ENCODE measurements at places on chromosomes 3 and 15.
A peak's percentile ranks its signal among the peaks of the same experiment; 100 is the strongest.

- no peak for DNase-seq
Measured at GRCh38 chr3:33315826-33316225, 38.6 kb downstream of the FBXL2 start.

- no peak for DNase-seq
Measured at GRCh38 chr3:150876611-150877265, 28.5 kb downstream of the MINDY4B start.

DNA sequence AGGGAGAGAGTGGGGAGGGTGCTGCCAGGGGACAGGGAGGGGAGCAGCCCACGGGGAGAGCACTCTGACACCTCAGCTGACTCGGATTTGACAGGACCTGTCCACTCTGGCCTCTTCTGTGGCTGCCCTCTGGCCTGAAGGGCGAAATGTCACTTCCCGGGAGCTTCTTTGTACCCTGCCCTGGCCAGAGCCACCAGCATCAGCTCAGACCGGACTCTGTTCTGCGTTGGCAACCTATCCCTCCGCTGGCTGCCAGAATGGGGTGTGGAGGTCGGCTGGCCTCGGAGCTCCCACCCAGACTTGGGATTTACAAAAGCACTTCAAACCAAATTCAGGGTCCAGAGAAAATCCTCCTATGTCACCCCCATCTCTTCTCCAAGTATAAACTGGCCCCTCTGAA is 336.7 kb upstream of the FRG2C start:
- no peak for DNase-seq

- DNase-seq: no peak
Measured at GRCh38 chr15:89307791-89308190, 26.8 kb downstream of the POLG start.

- no peak for DNase-seq
Measured at GRCh38 chr3:149581248-149581647, 76.6 kb downstream of the WWTR1 start.

GRCh38 chr15:86855307-86856291 is 775.9 kb downstream of the AGBL1 start:
- no peak for DNase-seq

- DNase-seq: no peak
Measured at GRCh38 chr3:134516905-134517304, 31.0 kb downstream of the CEP63 start.

DNA sequence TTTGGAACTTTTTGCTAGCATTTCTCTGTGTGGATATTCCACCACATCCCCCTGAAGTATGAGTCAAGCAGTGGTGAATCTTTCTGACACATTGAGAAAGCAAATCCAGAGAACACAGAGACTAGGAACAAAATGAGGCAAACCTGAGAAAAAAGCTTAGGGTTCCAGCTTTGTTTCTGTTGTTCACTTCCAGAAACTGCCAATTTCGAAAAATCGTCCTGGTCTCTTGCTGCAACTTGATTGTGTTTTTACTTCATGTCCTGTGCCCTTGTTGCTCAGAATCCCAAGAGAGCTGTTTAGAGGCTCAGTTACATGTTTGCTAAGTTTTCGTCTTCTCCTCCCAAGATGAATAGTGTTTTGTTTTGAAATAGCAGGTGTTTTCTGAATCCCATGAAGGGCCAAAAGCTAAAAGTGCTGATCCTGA is 13.7 kb downstream of the MAP2K1 start:
- no peak for DNase-seq

- no peak for DNase-seq
Measured at GRCh38 chr15:94383706-94384105, 152.3 kb downstream of the MCTP2 start.

DNA sequence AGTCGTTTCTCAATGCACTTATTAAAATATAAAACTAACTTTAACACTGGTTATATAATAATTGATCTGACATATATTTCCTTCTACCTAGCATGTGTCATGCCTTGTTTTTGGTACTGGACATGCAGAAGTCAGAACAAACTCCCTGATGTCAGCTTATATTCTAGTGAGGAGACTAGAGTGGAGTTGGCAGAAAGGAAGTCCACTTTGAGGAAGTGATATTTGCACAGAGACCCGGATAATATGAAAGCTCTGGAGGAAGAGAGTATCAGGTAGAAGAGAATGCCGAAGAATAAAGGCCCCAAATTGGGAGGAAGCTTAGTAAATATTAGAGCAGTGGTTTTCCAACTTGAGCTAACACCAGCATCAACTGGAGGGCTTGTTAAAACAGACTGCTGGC is 24.6 kb upstream of the ZNF280D start:
- no peak for DNase-seq

DNA sequence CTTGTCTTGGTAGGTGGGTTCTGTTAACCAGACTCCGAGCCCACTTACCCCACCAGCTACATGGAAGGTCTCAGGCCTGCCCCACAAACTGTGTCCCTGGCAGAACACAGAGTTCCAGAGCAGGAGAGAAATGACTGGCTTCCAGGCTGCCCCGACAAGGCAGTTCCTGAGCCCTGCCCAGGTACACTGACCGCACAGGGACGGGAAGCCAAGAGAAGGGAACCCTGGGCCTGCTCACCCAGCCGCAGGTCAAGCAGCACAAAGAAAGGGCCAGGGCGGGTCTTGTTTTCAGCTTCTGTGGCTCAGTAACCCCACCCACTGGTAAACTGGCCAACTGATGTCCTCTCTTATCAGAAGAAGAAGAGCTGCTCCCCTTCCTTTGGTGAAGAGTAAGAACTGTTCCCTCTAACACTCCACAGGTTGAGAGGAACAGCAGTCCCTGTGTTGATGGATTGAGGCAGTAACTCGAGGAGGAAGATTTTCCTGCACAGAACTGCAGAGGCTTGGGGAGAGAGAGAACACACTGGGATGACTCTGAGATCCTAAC is 68.4 kb downstream of the CRTC3 start:
- DNase-seq: no peak

DNA sequence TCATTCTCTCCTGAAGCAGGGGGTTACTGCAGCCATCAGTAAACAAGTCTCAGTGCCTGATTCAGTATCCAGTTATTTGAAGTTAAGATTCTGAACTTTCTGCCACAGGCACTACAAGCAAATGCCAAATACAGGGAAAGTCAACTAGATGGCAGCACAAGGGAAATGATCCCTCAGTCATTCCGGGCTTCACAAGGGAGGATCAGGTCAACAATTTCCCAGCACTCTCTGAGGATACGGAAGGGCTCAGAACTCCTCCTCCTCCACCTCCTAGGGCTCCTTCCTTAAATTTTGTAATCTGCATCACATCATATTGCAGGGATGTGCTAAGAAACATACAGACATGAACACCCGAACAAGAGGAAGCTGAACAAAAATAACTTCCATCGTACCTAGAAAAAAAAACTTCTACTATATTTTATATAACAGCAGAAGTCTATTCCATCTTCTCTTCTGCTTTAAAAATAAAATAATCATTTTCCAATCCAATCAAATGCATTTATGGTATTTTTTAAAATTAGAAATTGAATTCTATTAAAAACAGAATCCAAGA is 187.1 kb downstream of the FMN1 start:
- DNase-seq: no peak

GRCh38 chr3:172319595-172319994 is 128.7 kb downstream of the GHSR start:
- no peak for DNase-seq

GRCh38 chr3:72553298-72553697 is 294.9 kb downstream of the SHQ1 start:
- DNase-seq: no peak

DNA sequence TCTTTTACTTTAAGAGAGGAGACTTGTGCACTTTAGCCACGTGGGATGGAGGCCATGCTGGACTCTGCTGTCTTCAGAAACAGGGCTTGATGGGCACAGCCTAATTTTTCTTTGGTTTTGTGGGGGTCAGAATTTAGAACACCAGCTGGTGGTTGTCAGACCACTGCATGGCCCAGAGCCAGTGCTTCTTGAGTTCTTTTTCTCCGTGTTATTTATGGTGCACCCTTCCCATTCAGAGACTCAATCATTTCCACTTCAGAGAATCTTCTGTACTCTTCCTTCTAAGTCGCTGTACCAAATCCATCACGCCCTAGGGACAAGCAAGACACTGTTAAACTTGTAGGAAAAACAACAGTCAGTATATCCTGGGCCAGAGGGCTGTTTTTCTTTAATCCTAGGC is 20.1 kb downstream of the PRR23A start:
- no peak for DNase-seq

DNA sequence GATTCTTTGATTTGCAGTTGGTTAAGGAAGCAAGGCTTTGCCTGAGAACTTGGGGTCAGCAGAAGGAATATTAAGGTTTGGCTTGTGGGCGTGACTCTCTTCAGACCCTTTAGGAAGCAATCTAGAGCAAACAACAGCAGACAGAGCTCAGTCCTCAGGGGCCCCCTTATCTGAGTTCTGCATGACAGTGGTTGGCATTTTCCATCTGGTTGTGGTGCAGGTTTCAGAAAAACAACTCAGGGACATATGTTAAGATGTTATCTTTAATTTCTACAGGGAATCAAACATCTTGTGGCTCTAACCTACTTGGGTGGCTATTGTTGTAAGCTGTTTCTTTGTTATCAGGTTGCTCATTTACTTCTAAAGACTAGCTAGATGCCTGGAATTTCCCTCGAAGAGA is 141.4 kb downstream of the VPS8 start:
- no peak for DNase-seq

- no peak for DNase-seq
Measured at GRCh38 chr15:84915606-84915958, 31.1 kb downstream of the SLC28A1 start.

DNA sequence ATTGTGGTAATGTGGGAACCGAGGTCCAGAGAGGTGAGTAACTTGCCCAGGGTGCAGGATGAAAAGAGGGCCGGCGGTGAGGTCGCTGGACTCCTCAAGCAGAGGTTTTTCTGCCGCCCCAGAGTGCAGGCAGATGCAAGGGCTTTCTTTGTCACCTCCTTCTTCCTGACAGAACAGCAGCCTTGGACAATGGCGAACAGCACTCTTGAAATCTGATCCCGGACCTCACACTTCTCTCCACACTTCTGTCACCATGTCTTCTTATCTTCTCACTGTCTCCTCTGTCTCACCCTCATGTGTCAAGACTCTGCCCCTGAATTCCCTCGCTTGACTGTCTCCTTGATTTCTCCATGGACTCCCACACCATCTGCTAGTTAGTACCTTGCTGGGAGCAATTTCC is 15.4 kb upstream of the VPS8 start:
- no peak for DNase-seq

DNA sequence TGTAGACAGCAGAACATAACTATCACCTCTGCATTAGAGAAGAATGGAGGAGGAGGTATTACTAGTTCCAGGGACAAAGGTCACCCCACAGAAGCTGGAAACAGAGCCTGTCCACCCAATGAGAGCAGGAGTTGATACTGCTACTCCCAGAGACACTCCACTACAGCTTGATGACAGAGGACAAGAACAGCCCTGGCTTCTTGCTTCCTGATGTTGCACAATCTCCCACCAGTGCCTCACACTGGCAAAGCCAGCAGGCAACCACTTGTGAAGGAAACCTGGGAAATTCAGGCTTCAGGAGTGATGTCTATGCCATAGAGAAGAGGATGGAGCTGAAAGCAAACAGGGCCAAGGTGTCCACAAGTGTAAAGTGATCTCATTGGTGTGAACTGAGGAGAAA is 78.0 kb upstream of the POU1F1 start:
- no peak for DNase-seq

- DNase-seq: no peak
Measured at GRCh38 chr3:12421132-12421531, 63.1 kb upstream of the TSEN2 start.

DNA sequence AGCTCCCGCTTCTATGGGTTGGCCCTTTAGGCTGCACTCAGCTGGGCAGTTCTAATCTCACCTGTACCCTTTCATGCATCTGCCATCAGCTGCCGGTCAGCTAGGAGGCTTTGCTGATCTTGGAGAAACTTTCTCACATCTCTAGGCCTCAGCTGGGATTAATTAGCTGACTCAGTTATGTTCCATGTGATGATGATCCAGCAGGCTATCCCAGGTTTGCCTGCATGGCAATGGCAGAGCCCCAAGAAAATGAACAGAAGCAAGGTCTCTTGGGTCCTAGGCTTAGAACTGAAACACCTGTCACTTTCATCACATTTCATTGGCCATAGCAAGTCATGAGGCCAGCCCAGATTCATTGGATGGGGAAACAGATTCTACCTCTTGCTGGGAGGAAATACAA is 304.6 kb upstream of the TBC1D5 start:
- DNase-seq: no peak

DNA sequence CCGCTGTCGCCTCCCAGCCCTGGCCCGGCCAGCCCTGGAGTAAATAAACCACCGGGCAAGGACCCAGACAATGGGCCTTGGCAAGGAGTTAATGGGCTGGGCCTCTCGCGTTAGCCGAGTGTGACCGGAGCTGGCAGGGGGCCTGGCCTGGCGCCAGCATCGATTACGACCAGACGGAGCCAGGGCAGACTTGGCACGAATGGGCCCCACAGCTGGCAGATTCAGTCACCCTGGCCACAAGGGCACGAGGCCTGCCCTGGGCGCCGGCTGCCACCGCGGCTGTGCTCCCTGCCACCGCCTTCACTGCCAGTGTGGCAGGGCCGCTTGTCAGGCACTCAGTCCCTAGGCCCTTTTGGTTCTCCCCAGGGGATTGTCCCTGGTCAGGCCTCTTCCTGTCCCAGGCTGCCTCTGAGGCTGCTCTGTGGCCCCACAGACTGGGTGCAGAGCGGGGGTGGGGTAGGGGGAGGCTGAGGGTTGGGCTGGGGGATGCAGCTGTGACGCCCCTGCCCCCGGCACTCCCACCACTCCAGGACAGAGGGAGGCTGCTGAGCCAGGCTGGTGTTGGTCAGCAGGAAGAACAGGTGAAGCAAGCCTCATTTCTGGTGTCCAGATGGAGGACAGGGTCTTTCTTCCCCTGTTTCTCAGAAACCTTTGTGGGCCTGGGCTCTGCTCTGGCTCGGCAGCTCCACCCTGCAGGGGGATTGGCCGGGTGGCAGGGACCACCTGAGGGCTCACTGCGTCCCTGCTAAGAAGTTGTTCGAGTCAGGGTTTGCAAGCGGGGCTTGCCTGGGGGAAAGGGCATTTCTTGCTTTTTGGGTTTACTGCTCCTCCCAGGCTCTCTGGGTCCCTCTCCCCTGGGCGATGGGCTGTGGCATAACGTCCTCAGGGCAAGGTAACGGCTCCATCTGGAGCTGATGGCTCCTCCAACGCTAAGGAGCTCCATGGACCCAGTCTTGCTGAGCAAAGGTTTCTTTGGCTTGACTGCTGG is 30.5 kb upstream of the SRP14 start:
- DNase-seq: peak; percentile 96

GRCh38 chr3:126536126-126536525 is 12.2 kb downstream of the CHST13 start:
- no peak for DNase-seq

GRCh38 chr3:15284121-15284889 is 48.1 kb downstream of the SH3BP5 start:
- DNase-seq: peak; percentile 85

- DNase-seq: peak; percentile 87
Measured at GRCh38 chr3:5426094-5426883, 238.8 kb downstream of the EDEM1 start.

DNA sequence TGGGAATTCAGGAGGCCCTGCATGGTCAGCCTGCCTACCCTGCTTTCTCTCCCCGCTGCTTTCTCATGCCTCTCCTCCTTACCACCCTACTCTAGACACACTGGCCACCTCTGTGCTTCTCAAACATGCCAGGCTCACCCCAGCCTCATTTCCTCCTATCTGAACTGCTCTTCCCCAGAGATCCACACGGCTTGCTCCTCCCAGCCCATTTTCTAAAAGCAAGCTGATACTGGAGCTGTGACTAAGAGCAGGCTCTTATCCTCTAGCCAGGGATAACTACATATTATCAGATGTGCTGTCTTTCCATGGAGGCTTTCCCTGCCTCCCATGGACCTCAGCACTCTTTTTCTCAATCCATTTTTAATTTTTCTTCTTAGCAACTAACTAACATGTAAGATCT is 85.9 kb downstream of the BOC start:
- no peak for DNase-seq
